ENCODE measurements at places on chromosomes 6 and 20.

DNA sequence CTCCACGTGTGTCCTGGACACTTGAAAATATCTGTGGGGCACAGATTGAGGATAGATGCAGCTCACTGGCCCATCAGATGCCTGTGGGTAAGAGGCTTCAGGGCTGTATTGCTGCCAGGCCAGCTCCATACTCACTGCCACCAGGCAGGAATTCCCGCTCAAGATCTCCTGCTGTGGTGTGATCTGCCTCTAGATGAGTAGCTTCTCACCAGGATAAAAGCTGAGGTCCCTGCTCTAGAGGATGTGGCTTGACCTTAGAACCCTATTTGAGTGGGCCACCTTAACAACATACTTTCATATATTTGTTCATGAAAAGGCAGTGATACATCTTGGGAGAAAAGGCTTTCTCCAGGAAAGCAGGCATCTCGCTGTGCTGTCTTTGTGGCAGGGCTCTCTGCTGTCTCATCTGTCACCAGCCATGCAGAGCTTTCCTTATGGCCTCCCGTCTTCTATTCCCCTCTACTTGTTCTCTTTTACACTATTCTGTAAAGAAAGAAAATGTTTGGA lies 165.7 kb upstream of the RNF217 start:
- DNase-seq = no peak

GRCh38 chr6:108260809-108261569 lies at the start of gene SNX3:
SNX3 (minus strand) TSS chr6:108261040; CDS start chr6:108260921, 119 bp downstream.
- DNase-seq = peak; percentile 71

- no peak for DNase-seq
Measured at GRCh38 chr6:141158740-141159139, 974.0 kb upstream of the GJE1 start.

DNA sequence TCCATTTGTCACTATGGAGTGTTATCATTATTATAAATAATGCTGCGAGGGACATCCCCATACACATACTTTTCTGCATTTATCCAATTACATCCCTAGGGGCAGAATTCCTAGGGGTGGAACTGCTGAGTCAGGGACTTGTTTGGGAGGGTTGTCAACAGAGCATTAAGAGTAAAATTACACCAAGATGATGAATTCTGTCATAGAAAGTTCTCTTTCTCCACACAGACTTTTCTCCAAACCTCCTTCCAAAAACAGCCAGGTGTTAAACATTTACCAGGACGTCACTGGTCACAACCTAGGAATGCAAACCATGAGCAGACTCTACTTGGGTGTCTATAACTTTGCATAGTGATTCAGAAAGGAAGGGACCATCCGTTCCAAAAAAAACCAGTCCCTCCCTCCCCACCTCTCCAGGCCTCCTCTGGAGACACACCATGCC lies 95.5 kb downstream of the PRND start:
- no peak for DNase-seq

DNA sequence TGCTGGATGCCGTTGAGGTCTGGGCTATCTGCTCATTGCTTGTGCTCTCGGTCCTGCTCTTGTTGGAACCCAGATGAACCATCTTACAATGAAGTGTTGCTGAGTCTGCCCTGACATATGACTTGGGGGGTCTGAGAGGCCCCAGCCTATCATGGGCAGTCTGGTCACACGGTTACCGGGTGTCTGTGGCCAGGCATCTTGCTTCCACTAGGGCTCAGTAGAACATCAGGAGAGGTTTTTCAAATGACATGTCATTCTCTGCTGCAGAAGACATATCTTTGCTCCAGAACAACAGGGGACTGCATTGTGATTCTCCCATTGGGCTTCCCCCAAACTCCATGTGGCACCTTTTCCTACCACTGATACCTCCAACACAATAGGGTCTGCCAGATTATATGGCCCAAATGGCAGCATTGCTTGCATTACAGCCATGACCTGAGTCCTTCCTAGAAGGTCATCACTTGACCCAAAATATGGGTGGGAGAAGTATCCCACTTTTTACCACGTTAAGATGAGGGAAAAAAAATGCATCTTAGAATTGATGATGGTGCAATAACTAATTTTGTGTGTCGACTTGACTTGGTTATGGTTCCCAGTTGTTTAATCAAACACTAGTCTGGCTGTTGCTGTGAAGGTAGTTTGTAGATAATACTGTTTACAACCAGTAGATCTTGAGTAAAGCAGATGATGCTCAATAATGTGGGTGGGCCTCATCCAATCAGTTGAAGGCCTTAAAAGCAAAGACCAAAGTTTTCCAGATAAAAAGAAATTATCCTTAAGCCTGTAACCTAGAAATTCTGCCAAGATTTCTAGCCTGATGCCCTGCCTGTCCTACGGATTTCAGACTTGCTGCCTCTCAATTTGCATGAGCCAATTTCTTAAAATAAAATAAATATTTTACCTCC lies 241.0 kb downstream of the QKI start:
- DNase-seq = no peak

GRCh38 chr6:135675862-135676261 lies 175.6 kb upstream of the PDE7B start:
- DNase-seq = no peak

GRCh38 chr6:40474937-40475336 lies 112.2 kb downstream of the LRFN2 start:
- DNase-seq = no peak

DNA sequence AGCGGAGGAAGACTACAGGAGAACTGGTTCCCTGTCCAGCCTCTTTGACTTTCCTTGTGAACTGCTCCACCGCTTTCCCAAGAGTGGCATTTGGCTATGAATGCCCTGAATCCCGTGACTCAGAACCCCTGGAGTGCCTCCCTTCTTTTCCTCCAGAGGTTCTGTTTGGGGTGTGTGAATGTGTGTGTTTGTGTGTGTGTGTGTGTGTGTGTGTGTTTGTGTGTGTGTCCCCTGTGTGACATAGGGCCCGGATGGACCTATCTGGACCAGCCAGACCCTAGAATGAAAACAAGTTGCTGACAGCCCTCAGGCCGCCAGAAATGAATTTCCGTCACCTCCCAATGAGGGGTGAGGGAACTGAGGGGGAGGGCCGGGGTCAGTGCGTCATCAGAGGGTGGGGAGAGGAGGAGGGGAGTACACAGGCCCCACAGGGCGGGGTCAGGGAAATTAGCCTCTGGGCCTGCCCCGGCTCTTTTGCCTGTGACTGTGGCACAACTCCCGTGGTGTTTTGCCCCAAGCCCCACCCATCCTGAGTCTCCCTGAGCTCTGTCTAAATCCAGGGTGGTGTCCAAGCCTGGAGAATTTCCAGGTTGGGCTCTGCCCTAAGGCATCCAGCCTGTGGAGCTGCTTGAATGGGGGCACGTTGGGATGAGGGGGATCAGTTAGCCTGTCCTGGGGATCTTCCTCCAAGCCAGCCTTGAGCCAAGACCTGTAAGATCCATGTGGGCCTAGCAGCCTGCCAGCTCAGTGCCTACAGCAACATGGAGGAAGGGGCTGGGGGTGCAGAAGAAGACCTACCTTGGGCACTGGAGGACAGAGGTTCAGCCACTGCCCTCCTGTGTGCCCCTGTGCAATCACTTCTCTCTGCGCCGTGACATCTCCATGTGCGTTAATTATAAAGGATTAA lies 15.2 kb upstream of the MRPS18A start:
- DNase-seq = peak; percentile 5

- no peak for DNase-seq
Measured at GRCh38 chr6:31821301-31822035, 6.1 kb upstream of the HSPA1B start.

DNA sequence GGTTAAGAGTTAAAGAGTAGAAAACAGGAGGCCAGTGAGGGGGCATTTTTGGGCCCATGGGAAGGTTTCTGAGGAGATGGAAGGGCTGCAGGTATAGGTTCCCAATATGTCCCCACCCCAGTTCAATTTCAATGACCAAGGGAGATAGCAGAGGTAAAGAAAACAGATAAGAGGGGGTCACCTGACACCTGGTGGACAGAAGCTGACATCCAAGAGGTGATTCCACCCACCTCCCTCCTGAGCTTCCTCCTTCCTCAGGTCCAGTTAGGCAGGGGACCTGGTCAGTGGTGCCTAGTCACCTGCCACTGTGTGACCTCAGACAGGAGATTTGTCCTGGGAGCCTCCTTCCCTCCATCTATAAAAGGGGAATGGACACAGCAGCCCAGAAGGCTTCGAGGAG lies 29.5 kb upstream of the MAS1L start:
- no peak for DNase-seq

DNA sequence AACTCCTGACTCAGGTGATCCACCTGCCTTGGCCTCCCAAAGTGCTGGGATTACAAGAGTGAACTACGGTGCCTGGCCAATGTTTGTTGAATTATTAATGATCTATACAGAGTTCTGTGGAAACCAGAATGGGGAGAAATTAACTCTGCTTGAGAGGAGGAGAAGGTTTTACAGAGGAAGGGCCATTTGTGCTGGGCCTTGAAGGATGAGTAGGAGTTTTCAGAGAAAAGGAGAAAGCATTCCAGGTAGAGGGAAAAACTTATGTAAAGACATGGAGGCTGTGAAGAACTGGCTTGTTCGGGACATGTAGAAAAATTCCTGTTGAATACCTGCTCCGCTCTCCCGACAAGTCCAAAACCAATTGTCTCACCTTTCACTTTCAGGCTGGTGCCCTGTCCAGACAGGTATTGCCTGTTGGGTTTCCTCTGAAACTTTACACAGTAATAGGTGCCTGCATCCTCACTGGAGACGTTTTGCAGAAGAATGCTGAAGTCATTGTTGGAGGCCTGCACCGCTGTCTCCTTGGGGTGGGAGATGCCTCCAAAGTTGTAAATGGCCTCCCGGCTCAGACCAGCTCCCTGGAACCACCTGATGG lies 11.3 kb upstream of the NSFL1C start:
- DNase-seq = no peak

DNA sequence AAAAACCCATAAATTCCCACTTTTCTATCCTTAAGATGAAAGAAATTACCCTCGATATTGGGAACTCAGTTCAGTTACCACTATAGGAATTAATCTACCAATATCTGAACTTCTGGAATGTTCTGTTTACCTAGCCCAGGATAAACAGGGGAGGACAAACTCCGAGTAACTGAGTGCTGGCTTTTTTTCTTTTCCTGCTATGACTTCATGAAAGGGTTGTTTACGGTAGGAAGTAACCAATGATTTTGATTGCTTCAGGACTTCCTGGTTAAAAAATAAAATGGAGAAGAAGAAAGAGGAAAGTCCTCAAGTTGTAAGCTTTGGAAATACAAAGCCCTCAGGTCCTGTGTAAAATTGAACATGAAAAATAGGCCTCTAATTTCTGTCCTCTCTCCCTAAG lies 167.7 kb downstream of the ZNF217 start:
- no peak for DNase-seq

- no peak for DNase-seq
Measured at GRCh38 chr6:152572338-152573088, 64.6 kb downstream of the SYNE1 start.

DNA sequence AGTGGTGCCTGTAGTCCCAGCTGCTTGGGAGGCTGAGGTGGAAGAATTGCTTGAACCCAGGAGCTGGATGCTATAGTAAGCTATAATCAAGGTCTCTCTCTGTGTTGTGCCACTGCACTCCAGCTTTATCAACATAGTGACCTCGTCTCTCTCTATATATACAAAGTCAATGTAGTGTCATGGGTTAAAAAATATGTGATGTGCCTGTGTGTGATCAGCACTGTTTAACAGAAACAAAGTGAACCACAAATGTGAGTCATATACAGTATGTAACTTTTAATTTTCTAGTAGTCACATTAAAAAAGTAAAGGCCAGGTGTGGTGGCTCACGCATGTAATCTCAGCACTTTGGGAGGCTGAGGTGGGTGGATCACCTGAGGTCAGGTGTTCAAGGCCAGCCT lies 85.3 kb upstream of the RNF24 start:
- no peak for DNase-seq

GRCh38 chr6:92341201-92341600 lies 1078.2 kb downstream of the EPHA7 start:
- DNase-seq = no peak

GRCh38 chr6:24401458-24401857 lies 1.3 kb upstream of the MRS2 start:
- DNase-seq = no peak

DNA sequence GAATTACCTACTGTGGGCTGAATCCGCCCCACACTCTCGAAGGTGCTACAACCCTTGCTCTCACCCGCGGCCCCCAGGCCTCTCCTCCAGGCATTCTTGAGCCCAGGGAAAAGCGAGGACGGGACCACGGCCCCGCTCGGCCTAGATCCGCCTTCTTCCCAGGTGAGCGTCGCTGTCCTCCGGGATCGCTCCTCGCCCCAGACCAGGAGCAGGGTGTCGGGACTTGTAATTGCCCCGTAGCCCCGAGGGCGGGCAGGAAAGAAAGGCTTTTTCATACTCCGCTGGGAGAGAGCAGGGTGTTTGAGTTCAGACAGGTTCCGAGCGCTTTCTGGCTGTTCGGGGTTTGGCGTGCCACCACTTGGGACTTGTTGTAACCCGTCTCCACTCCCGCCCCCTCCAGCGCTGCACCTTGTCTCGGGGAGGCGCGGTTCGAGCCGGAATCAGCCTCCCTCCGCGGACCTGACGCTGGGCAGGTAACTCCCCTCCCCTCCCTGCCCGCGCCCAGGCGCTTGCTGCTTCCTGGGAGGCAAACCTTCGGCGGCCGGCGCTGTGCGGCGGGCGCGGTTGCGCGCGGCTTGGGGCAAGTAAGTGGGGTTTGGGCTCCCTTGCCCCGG lies at the start of gene FAM83B:
Gene FAM83B, plus strand, starts transcription at position 529 of the 614 bp plus-strand sequence. CDS start 23,476 bp downstream, outside the sequence.
- DNase-seq = no peak

GRCh38 chr20:63570281-63571086 lies 3.6 kb downstream of the HELZ2 start:
- no peak for DNase-seq

DNA sequence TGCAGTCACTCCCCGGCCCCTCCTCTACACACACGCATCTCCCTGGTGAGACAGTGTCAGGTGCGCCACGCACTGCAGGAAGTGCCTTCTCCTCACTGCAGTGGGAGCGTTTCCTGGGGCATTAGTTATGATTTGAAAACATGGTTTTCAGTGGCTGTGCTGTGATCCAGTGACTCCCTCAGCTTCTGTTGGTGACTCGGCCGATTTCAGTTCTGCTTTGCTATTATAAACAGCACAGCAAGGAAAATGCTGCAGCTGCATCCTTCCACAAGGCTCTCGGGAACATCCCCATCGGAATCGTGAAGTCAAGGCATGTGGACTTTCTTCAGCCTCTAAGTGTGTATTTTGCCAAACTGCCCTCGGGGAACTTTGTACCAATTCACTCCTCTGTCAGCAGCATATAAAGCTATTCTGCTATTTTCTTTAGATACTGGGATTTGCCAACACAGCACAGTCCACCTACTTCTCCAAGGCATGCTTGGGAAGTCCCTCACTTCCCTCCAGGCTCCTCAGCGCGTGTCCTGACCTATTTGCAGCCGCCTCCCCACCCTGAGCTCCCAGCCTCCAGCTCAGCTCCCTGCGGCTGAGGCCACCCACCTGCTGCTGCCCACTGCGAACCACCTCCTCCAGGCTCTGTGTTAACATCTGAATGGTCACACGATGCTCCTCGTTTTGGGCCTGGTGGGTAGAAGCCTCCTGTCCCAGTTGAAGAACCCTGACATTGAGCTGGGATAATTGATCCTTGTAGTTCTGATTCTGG lies 54.5 kb downstream of the GINS1 start:
- no peak for DNase-seq

- DNase-seq = no peak
Measured at GRCh38 chr6:161228921-161229591, 44.8 kb downstream of the AGPAT4 start.

- DNase-seq = no peak
Measured at GRCh38 chr20:40410028-40410427, 279.0 kb downstream of the MAFB start.

- DNase-seq = no peak
Measured at GRCh38 chr6:113146878-113147277, 710.3 kb upstream of the MARCKS start.

- DNase-seq = no peak
Measured at GRCh38 chr20:2131366-2131765, 29.7 kb downstream of the STK35 start.

GRCh38 chr6:134162932-134163331 lies 110.5 kb upstream of the SLC2A12 start:
- no peak for DNase-seq

Measured in NCI-H1694 (cell line).